ENCODE measurements at places on chromosomes 5 and 9.

- no peak for DNase-seq
Observed at GRCh38 chr9:35500130-35500748, 10.3 kb downstream of the RUSC2 start.

- no peak for DNase-seq
Observed at GRCh38 chr5:68725905-68726683, 367.7 kb upstream of the SLC30A5 start.

DNA sequence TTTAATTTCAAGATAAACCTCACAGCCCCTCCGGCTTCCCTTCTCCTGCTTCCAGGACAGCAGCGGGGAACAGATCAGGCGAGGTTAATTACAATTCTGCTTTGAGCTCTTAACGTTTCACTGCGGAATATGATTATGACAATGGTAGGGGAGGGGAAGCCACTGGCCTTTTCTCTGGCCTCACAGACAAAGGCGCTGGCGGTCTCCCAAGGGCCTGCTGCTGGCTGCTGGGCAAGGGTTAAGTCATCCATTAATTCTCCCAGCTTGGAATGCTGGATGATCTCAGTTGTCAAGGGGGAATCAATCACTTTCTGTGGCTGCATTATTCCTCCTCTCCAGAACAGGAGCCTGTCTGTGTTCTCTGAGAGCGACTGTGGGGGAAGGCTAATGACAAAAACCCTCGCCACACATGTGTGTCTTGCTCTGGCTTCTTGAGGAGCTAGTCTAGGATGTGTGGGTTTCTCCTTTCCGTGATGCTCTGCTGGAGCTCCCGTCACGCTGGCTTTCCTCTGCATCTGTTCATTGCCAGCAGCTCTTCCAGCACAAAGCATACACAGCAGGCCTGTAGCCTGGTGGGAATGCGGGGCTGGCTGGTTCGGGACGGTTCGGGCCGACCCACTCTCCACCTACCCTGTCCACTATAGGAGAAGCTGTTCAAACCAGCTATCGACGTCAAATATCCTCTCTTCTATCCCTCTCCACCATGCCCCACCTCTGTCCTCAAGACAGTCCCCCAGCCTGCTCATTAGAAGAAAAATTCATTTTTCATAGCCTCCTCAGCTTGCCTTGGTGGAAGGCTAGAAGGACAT is 82.8 kb downstream of the DCP2 start:
- no peak for DNase-seq

- DNase-seq = no peak
Observed at GRCh38 chr5:58187432-58188261, 272.2 kb downstream of the PLK2 start.

DNA sequence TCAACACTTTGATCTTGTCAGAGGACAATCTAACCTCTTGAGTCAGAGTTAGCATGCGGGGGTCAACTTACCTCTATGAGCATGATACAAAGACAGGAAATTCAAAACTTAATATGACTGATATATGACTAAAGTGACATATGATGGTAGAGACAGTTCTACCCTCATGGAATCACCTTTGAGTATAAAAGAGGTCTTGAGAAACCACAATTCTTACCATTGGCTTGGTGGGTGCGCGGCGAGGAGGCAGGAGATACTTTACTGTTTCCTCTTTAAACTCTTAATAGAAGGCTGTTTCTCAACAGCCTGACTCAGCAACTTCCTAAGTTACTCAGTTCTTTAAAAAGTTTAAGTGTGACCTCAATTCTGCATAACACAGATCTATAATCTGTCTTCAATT is 372.8 kb downstream of the KIAA0825 start:
- DNase-seq = no peak

DNA sequence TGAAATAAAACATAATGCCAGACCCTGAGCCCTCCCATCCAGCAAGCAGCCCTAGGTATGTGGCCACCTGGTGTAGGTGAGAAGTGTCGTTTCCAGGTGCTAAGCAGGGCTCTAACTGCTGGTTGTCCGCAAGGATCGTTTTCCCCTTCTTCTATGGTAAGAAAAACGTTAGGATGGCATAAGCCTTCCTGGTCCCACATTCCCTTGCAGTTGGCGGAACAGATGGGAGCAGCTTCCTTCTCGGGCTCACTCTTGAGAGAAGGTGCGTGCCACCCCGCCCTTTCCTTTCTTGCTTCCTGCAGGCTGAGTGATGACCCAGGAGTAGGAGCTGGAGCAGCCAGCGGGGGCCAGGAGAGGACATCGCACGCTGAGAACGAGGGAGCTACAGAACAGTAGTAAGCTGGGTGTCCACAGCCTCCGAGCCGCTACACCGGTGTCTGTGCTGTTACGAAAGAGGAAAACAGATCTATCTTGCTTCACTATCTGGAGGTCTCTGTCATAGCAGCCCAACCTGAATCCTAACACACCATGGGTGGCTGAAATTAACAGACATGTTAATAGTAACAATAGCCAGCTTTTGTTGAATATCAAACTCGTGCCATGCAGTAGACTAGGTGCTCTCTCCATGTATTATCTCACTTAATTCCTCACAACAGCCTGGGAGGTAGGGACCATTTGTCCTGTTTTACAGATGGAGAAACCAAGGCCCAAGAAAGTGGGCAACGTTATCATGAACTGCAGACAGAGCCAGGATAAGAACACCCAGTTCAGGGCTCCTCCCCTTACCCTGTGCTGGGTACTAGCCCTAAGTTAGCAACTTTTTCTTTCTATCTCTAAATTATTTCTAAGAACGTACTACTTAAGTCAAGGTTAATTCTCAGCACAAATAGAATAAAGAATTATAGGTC is 139.8 kb downstream of the COL23A1 start:
- no peak for DNase-seq

- DNase-seq = no peak
Observed at GRCh38 chr5:171682801-171683200, 102.8 kb upstream of the SMIM23 start.

DNA sequence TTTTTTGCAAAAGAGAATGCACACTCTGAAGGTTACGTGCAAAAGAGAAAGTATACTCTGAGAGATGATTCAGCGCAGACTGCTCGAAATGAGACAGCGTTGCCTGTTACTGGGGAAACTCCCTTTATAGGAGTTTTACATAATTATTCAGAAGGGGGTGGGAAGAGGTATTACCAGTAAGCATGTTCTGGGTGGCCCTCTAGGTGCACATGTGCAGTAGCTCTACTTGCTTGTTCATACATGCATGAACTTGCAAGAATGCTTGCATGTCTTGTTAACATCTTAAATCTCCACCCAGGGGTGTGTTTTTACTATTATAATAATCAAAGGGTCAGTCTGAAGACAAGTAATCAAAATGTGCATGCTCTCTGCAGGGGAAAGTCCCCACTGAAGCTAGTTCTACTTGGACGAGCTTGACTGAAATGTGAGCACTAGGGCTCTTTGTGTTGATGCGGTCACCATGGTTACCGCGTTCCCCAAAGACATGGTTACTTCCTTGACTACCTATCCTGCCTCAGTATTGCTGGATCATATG is 75.5 kb downstream of the SGCD start:
- no peak for DNase-seq

DNA sequence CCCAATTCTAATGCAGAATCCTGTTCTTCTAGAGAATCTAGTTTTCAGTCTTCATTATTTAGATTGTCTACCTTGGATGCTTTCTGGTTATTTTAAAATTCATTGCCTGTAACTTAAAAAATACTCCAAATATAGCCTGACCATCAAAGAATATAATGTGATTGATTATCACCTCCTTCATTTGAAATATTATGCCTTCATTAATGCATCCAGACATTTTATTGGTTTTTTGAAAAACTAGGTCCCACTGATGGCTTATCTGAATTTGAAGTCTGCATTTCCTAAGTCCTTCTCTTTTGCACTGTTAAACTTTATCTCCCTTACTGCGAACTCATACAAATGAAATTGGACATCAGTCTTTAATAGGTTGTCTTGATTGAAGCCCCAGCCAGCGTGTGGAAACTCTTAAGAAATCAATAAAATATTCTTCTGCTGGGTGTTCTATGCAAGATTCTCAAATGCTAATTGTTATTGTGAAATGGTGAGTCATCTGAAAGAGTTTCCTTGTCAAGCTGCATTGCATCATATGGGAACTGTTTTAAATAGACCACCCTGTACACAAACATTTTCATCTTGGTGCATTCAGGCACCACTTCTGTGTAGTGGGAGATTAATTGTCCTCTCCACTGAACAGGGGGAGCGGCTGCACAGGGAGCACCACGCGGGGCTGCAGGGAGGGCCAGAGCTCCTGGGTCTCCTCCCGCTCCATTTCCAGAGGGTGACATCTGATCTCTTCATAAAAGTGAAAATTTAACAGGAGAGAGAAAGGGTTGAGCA is 92.3 kb upstream of the FANCC start:
- no peak for DNase-seq
